T-helper 2 cell (primary cell): ENCODE measurements at places on chromosomes 7 and 10.

GRCh38 chr7:116439841-116440549, 59.5 kb upstream of the CAV2 start:
- no peak for DNase-seq

- DNase-seq, result peak; percentile 81
These were observed 18.4 kb downstream of the GIMAP5 start for GRCh38 chr7:150755473-150756099.

- DNase-seq, result no peak
These were observed 12.4 kb downstream of the PAPOLB start for GRCh38 chr7:4849390-4849789.

DNA sequence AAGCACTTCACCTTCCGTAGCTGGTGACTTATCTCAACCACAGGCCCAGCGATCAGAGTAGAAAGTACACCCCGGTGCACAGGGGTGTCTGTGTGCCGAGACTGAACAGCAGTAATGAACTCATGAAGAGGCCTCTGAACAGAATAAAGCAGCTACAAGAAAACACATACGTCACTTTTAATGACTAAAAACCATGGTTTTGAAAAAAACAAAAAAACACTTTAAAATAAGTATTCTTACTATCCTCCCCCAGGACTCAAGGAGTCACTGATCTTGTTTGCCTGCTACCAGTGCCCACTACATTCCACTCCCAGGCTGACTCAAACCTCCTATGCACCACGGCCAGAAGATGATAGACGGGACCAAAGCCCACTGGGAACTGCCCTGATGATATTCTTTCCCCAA, 53.8 kb downstream of the NCAPG2 start:
- peak; percentile 90 for DNase-seq

- DNase-seq, result no peak
These were observed 69.4 kb downstream of the CCSER2 start for GRCh38 chr10:84397735-84398144.

GRCh38 chr7:74068378-74069085, 15.1 kb upstream of the LIMK1 start:
- DNase-seq, result no peak

DNA sequence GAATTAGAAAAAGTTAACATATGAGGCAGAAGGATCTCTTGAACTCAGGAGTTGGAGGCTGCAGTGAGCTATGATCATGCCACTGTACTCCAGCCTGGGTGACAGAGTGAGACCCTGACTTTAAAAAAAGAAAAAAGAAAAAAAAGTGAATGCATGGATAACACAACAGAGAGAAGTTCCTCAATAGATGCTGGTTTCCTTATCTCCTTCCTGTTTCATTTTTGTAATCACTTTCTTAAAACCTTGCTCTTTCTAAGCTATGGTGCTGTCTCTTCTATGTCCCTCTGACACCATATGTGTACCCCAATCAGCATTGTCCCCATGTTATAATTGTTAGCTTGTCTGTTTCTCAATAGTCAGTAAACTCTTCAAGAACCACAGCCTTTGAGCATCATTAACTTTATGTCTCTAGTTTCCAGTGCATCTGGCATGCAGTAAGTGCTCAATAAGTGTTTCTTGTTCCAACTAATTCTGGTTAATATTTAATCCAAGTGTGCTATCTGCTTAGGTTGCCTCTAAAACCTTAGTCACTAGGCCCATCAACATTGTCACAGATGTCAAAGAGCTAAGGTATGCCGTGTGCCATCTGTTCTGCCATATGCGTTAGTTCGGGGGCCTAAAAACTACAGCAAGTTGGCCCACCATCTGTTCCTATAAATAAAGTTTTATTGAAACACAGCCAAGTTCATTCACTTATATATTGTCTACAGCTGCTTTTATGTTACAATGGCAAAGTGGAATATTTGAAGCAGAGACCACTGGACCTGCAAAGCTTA, 36.2 kb downstream of the MPP7 start:
- DNase-seq, result no peak

- no peak for DNase-seq
These were observed 123.8 kb downstream of the AMPH start for GRCh38 chr7:38507384-38507783.

- no peak for DNase-seq
These were observed 1167.6 kb downstream of the NXPH1 start for GRCh38 chr7:9600974-9601373.

DNA sequence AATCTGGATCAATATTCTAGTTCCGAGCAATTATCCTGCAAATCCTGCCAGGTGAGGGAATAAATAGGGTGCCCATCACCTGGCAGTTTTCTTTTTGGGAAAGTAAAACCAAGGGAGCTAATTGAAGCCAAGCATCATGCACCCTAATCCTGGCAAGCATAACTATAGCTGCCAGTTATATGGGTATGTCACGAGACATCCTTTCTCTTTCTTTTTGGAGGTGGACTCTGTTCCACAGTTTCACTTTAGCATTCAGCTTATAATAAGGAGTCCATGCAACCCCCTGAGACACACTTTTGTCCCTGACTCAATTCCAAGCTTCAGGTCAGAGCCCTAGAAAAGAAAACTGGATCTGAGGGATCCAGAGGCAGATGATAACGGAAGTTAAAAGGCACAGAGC, 222.5 kb downstream of the PHF14 start:
- DNase-seq, result no peak

DNA sequence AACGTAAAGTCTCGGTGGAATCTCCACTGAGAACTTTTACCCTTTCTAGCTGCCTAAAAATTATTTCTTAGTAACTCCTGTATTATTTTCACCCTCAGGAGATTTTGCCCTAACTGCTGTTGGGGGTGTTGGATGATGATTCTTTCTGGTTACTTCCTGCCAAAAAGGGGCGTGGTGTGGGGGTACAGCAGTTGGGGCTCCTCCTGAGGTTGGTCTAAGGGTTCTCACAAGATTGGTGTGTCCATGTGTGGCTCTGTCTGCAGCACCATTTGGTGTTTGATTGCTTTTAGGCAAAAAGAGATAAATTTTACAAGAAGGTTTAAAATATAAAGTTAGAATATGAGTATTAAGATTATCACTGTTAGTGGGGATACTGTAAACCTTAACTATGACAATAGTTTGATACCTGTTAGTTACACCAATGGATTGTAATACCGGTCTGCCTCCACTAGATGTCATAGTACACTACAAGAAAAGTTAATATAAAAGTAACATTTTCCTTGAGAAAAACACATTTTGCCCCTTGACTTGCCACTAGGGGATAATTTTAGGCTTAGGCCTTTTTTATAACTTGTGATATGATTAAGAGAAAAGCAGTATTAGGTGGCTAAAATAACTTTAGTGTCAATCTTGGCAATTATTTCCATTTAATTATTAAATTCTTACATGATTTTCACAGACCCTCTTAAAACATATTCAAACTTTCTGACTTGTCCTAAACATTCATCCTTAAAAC, 928.7 kb downstream of the IPMK start:
- DNase-seq, result no peak

DNA sequence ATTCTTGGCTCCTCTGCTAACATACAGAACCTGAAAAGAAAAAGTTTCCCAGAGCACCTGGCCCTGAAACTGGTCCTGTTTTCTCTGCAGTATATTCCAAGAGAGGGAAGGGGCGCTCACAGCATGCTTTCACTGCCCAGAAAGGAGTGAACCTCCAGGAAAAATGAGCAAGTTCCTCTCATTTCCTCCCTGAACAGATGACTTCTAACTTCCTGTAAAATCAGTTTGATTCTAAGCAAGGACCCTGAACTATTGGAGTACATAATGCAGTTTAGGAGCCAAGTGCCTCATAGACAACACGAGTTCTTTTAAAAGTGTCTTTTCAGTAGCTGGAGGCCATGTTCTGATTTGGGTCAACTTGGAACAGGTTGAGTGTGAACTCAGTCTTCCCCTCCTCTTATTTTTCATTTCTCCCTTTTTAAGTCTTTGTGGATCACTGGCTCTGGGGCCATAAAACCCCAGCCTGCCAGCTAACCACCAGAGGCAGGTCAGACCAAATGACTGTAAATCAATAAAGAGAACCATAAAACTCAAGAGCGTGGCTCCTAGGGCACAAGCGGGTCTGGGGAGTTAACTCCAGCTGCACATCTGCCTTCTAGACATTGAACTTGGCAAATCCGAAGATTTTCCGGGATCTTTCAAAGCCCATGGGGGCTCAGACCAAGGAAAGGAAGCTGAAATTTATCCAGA, 5.9 kb upstream of the LRRC18 start:
- no peak for DNase-seq

DNA sequence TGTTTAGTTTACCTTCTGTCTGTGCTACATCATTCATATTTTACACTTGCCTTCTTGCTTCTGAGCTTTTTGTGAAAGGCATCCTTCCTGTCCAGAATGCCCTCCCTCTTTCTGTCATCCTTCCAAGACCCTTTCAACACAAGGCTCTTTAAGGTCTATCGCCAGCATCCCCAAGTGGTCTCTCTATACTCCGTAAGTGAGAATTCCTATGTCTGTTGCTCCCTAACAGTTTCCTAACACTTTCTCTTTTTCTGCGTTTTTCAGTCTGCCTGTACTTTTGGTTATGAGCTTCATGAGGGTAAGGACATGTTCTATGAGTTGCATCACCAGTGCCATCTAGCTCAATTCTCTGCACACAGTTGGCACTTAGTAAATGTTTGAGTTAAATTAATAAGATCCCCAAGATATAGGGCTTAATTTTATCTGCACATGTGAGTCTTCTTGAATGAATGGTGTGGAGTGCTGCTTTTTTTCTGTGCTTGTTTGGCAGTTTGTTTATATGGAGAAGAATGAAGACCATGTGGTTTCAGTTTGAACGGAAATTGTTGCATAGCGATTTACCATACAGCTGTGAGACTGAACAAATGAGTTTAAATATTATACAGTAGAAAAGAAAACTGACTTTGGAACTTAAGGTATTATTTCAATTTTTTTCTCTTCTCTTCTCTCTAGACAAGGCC, 29.4 kb downstream of the RABGEF1 start:
- DNase-seq, result no peak

DNA sequence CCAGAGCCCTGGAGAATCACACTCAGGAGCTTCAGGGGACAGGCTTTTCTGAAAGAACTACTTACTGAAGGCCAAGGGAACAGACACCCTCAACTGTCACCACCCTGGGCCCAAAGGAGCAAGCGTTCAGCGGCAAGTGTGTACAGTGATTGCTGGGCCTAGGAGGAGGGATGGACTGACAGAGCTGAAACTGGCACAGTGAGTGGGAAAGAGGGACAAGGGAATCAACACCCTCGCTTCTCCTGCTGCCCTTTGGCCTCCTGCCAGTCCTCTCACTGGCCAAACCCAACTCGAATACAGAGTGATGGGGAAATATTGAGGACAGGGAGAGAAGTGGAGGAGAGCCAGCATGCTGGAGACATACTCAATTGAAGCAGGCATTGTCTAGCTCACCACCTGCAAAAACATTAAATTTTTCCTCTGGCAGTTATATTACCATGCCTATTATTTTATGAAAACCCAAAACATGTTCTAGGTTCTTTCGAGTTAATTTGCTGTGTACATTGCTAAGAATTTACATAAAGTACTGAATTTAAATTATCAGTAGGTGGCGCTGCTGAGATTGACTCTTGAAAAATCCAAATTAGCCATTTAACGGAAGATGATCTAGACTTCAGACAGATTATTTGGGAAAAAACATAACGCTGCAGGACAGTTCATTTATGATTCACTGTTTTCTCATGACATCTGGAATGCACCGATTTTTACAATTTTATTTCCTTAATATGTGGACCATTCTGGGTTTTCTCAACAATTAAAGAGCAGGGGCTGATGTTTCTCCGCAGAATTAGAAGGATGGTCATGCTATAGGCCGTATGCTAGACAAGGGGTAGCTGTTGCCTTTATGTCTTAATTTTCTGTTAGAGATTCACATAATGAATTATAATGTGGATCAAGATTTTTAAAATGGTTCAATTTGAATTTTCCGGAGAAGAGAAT, 14.7 kb upstream of the TMEM236 start:
- no peak for DNase-seq

GRCh38 chr7:123749537-123749857, 694 bp upstream of the WASL start:
- DNase-seq, result no peak

GRCh38 chr10:89633484-89633883, 11.6 kb downstream of the PANK1 start:
- DNase-seq, result no peak

GRCh38 chr10:96334616-96335526, 23.9 kb downstream of the OPALIN start:
- DNase-seq, result no peak

GRCh38 chr7:131400681-131401176, 73.1 kb downstream of the MKLN1 start:
- DNase-seq, result peak; percentile 77

DNA sequence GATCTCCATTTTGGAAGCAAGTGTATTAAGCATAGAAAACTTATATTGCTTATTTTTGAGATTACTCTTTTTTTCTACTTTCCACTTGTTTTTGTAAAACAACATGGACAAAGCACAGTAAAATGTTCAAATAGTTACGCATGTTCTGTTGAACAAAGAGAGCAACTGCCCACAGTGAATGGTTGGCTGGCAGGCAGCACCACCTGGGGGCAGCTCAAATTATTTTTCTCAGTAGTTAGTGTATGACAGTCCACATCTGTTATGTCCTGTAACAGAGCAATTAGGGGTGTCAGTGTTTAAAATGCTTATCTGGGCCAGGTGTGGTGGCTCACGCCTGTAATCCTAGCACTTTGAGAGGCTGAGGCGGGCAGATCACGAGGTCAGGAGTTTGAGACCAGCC, 46.1 kb upstream of the CACUL1 start:
- no peak for DNase-seq

DNA sequence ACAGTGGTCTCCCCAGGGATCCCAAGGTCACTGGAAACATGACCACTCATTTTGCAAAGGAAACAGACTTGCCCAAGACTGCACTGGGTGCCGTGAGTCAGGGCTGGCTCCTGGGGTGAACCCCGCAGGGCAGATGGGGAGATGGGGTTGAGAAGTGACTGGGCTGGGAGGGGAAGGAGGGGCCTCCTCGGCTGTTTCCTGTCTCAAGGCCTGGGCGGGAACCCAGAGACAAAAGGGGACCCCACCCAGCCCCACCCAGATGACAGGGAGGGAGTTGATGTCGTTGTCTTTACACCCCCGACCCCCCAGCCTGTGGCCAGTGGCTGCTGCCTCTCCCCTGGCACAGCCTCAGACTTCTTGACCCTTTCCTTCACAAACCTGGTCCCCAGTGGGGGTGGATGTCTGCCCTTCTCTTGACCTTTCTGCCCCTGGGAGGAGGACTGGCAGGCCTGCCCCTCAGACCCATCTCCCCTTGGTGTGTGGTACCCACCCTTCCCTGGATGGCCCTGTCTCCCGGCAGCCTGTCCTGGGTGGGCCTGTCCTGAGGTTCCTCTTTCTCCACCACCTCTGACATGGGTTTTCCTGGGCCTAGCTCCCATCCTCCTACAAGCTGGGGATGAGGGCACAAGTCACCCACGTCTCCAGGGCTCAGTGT, 1.4 kb downstream of the MYO1G start:
- peak; percentile 67 for DNase-seq

GRCh38 chr7:16271355-16271915, 149.9 kb downstream of the CRPPA start:
- DNase-seq, result no peak

- DNase-seq, result no peak
These were observed 694.8 kb downstream of the PHTF2 start for GRCh38 chr7:78493401-78493800.

- no peak for DNase-seq
These were observed 133.2 kb upstream of the SVIL start for GRCh38 chr10:29767968-29768367.
